ENCODE measurements at places on chromosomes 3 and 15. TPM values are rescaled to one million over a fixed set of nuclear protein-coding genes. Genes with fewer than 3 reads are reported as not detected.

ITGA11 gene
- total RNA-seq: 1.6 TPM

ACP3 gene
- not detected for total RNA-seq

SLC28A2 gene
- total RNA-seq: not detected

RETNLB gene
- not detected for total RNA-seq

CMSS1 gene
- total RNA-seq: 5.7 TPM

LRRIQ4 gene
- not detected for total RNA-seq

TUSC7 gene
- total RNA-seq: not detected

RARB gene
- 18.5 TPM for total RNA-seq

TMEM87A gene
- 54.2 TPM for total RNA-seq

GREM1 gene
- 0.16 TPM for total RNA-seq

FBN1 gene
- 88.4 TPM for total RNA-seq

ADPRH gene
- 12.3 TPM for total RNA-seq

ZBTB20 gene
- 10.7 TPM for total RNA-seq

CCRL2 gene
- 6.3 TPM for total RNA-seq

HESX1 gene
- 0.16 TPM for total RNA-seq

PAK6 gene
- not detected for total RNA-seq

PRTG gene
- 3.9 TPM for total RNA-seq

C3orf49 gene
- not detected for total RNA-seq

CCDC13 gene
- 0.57 TPM for total RNA-seq

PIF1 gene
- 13.4 TPM for total RNA-seq

IQCF5 gene
- total RNA-seq: not detected

ZNF80 gene
- total RNA-seq: not detected

GOLGA8T gene
- total RNA-seq: 0.13 TPM

THPO gene
- not detected for total RNA-seq

CFAP44 gene
- total RNA-seq: 0.97 TPM

CHRM5 gene
- total RNA-seq: 0.31 TPM

RASL12 gene
- not detected for total RNA-seq

FBXW12 gene
- total RNA-seq: not detected

ROBO1 gene
- 1.8 TPM for total RNA-seq

THAP10 gene
- total RNA-seq: 0.94 TPM

Measured in bladder microvascular endothelial cell (primary cell).